ENCODE measurements at places on chromosomes 12 and 14. TPM values are rescaled to one million over a fixed set of nuclear protein-coding genes. Genes with fewer than 3 reads are reported as not detected.

The LALBA gene
- total RNA-seq: not detected

The SMIM41 gene
- total RNA-seq: not detected

The CMKLR1 gene
- total RNA-seq: 0.32 TPM

The CCDC198 gene
- total RNA-seq: not detected

The KRT77 gene
- total RNA-seq: not detected

The MYH6 gene
- total RNA-seq: not detected

The CAPRIN2 gene
- 28.9 TPM for total RNA-seq

All from neural crest cell (in vitro differentiated cells).